ENCODE measurements at places on chromosomes 12 and 14.

DNA sequence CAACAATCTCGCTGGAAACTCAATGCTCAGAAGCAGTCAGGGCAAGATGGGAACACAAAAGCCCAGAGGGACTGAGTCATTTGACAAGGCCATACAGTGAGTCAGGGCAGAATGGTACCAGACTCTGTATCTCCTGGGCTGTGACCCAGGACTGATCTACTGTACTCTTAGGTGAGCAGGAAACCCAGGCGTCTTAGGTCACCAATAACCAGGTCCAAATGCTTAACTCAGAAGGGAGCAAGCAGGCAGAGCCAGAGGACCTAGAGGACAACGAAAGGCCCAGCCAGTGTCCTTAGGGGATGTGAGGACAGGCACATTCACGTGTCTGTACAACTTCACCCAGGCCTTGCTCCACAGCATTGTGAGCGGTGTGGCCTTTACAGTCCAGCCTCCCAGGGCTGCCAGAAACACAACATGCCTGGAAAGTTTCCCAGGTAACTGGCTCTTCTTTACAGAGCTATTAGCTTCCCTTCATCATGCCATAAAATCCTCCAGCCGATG, 69.9 kb downstream of the ARL6IP4 start:
- DNase-seq: no peak

GRCh38 chr14:102574281-102575159, 17.9 kb upstream of the RCOR1 start:
- no peak for DNase-seq

DNA sequence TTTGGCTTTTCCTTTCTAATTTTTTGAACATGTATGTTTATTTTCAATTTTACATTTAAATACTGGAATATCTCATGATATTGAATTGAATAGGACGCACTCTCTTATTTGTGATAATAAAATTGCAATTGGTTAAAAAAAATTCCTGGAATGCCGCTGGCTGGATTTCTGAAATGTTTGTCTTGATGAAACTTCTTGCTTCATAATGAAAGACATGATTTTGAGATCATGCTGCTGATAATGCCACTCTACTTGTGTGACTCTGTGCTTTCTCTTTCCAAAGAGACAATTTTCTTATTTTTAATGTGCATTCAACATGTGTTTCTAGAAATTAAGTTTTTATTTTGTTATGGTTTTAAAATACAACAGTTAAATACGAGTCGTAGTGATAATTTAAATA, 465.7 kb upstream of the FAR2 start:
- DNase-seq: no peak

DNA sequence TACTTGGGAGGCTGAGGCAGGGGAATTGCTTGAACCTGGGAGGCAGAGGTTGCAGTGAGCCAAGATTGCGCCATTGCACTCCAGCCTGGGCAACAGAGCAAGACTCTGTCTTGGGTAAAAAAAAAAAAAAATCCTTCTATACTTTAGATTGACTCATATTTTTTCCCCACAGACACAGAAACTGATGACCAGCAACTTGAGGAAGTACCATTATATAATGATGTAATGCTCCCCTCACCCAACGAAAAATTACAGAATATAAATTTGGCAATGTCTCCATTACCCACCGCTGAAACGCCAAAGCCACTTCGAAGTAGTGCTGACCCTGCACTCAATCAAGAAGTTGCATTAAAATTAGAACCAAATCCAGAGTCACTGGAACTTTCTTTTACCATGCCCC, 24.3 kb upstream of the SNAPC1 start:
- no peak for DNase-seq

DNA sequence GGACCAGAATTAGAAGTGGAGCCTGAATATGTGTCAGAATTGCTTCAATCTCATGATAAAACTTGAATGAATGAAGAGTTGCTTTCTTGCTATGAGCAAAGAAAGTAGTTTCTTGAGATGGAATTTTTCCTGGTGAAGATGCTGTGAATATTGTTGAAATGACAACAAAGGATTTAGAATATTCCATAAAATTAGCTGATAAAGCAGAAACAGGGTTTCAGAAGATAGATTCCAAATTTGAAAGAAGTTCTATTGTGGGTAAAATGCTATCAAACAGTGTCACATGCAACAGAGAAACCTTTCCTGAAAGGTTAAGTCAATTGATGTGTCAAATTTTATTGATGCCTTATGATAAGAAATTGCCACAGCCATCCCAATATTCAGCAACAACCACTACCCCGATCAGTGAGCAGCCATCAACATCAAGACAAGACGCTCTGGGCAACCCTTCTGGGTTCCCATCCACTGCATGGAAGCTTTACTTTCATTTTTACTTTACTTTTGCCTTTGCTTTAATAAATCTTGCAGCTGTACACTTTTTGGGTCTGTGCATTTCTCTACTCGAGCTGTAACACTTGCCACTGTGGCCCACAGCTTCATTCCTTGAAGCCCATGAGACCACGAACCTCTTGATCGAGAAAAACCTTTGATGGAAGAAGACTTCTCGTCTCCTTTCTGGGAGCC, 104.0 kb upstream of the SSTR1 start:
- no peak for DNase-seq

DNA sequence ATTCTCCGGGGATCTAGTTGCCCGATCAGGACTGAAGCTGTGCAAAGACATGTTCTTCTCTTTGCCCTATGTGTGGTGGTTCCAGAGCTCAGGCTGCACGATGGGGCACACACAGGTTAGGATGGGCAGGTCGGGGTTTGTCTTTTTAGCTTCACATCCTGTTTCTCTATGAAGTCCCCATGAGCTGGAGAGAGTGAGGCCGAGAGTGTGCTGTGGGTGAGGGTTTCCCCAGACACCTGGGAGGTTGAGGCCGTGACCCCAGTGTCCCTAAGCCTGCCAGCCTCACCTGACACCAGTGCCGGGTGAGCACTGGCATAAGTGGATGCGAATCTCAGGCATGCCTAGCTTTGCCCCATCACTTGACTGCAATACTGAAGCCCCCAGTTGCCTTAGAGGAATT, 32.9 kb upstream of the IGF1 start:
- DNase-seq: no peak

Data from CD4-positive, alpha-beta T cell treated with Interleukin-15 for 1 hour (primary cell).